ENCODE measurements at places on chromosomes 2 and 18.

DNA sequence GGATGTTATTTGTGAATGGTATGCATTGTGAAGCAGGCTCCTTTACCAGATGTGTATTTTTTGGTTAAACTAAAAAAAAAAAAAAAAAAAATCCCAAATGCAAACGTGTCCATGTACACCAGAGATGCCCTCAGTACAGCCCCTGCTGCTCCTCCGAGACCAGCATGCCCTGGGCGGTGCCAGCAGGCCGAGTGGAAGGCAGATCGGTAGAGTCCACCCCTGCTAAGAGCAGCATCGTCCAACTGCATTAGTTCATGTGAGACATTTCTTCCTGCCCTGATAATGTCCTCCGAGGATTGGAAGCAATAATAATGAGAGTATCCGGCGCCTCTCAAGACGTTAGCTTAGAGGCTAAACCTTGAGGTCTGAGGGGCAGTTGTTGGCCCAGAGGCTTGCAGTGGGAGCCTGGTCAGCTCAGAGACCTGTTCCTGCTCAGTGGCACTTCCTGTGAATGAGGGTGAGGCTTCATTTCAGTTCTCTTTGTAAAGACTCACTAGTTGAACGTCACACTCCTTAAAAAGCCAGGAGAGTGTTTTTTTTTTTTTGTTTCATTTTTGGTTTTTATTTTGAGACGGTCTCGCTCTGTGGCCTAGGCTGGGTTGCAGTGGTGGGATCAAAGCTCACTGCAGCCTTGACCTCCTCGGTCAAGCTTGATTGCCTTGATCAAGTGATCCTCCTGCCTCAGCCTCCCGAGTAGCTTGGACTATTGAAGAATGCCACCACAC is 5.6 kb downstream of the SLC66A3 start:
- DNase-seq = no peak

DNA sequence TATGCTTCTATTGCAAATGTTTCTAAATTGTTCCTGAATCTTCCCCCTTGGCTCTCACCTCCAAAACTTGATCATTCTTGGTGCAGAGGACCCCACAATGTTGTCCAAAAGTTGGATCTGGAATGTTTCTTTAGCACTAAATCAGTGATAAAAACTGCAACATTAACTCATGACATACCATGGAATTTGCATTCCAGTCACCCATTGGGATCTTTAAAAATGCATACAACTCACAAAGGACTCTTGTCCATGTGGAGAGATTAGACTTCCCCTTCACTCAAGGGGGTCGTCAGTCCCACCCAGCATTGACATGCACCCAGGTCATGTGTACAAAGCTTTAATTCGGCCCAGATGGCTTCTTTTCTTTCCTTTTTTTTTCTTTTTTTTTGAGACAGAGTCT is 169.3 kb downstream of the SETBP1 start:
- DNase-seq = no peak

DNA sequence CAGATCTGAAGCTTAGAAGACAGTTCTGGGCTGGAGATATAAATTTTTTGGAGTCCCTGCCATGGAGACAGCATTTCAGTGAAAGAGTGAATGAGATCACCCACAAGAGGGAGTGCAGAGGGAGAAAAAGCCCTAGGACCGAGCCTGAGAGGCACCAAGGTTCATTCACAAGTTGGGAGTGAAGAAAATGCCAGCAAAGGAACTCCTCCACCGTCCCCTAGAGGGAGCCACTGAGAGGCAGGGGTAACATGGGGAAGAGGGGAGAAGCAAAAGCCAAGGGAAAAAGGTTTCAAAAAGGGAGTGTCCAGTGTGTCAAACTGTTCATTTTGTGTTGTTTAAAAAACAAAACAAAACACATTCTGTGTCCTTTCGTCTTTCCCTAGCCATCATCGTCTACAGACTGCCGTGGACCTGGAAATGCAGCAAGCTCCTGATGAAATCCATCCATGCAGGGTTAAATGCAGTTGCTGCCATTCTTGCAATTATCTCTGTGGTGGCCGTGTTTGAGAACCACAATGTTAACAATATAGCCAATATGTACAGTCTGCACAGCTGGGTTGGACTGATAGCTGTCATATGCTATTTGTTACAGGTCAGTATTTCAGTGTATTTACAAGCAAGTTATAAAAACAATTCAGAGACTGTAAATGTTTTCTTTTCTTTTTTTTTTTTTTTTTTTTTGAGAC is 19.1 kb downstream of the CYBRD1 start:
- no peak for DNase-seq

GRCh38 chr2:217279556-217279955 is 419.7 kb upstream of the TNP1 start:
- DNase-seq = no peak

Measured in HuH-7 (cell line).